WTC11 (cell line): ENCODE measurements at places on chromosomes 4 and X.
A peak's percentile ranks its signal among the peaks of the same experiment; 100 is the strongest.

GRCh38 chrX:49191574-49192011 lies 5.4 kb upstream of the PRICKLE3 start:
- peak; percentile 44 for DNase-seq

- no peak for DNase-seq
Observed at GRCh38 chr4:64747919-64748715, 338.9 kb upstream of the TECRL start.

DNA sequence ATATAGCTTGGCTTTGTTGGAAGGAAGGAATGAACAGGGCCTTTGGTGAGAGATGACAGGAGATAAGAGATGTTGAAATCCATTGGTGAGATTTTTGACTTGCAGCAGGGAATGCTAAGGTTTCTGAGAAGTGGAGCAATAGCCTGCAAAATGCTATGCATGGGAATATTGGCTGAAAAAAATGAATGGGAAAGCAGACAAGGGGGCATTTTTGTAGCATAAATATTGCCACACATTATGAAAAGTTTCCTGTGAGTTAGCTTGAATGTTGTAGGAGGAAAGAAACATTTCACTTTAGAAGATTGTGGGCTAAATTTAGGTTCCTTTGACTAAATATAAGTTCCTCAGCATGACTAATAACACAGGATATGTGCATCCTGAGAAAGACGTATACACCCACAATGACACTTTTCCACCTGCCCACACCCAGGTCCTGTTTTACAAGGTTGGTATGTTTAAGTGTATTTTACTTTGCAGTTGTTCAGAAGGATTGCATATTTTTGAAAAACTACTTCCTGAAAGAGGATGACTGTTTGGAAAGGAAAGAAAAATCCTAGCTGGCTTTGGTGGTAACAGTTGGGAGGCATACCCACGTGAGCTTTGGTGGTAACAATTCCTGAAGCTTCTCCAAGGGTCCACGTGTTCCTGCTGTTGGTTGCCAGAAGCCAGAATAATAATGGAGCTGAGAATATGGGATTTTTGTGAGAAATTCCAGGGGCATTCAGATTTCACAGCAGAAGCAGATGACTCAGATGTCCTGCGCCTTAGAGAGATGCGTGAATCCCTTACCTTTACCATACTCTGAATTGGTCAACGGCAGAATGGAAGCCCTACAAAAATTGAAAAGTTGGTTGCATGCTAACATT lies 28.5 kb downstream of the PHEX start:
- DNase-seq = no peak

DNA sequence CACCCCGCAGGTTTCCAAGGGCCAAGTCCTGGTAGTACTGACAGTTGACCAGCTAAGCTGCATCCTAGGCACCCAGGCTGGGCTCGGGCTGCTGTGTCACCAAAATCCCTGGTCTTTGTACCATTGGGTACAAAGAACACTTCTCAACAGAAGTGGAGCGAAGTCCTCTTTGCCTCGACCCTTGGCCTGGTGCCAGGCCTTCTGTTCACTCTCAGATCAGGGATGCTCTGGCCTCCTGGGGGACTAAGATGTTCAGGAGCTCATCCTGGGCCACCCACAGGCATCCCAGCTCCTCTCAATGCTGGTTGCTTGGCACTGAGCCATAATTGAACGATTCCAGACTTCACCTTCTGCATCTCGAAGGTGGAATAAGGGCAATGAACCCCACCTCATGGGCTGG lies 13.8 kb upstream of the SLC2A9 start:
- DNase-seq = no peak

DNA sequence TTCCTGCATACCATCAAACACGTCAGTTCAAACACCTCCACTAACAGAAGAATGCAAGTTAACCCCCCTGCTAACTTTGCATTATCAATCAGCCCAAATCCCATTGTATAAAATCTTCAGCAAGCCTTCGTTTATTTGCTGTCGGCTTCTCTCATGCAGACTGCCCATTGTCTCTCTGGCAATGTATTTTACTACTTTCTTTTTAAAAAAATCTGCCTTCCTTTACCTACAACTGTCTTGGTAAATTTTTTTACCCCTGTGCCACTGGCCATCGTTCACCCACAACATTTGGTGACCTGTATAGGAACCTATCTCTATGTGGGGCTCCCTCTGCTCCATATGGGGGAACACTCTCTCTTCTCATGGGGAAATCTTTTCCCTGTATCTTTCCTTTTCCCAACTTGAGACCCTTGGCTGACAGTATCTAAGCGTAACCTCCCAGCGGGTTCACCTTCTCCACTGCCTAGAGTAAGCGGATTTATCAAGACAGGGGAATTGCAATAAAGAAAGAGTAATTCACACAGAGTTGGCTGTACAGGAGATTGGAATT lies 244.6 kb downstream of the CPXCR1 start:
- DNase-seq = no peak

- DNase-seq = no peak
Observed at GRCh38 chr4:74890341-74890740, 42.6 kb upstream of the PARM1 start.

DNA sequence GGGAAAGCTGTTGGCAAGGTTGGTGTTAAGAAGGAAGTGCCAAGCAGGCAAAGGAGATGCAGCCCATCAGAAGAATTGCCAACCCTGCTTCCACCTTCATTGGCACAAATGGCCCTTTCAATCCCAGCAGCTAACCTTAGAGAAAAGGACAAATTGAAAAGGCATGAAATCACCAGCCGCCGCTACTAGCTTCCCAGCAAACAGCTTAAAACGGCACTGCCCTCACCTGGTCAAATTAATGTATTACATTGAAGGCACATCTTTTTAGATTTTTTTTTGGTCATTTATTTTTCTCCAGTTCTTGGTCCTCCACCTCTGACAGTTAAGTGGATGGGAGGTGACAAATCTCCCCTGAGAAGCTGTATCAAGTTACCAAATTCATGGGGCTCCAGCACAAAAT lies 51.0 kb upstream of the NHSL2 start:
- DNase-seq = no peak

- no peak for DNase-seq
Observed at GRCh38 chr4:109902559-109903251, 10.0 kb upstream of the EGF start.

- DNase-seq = peak; percentile 40
Observed at GRCh38 chrX:135543924-135544323, 23.5 kb downstream of the INTS6L start.

- no peak for DNase-seq
Observed at GRCh38 chrX:23907111-23907497, 634 bp downstream of the APOO start.
